ENCODE measurements at places on chromosomes 6 and 20.

DNA sequence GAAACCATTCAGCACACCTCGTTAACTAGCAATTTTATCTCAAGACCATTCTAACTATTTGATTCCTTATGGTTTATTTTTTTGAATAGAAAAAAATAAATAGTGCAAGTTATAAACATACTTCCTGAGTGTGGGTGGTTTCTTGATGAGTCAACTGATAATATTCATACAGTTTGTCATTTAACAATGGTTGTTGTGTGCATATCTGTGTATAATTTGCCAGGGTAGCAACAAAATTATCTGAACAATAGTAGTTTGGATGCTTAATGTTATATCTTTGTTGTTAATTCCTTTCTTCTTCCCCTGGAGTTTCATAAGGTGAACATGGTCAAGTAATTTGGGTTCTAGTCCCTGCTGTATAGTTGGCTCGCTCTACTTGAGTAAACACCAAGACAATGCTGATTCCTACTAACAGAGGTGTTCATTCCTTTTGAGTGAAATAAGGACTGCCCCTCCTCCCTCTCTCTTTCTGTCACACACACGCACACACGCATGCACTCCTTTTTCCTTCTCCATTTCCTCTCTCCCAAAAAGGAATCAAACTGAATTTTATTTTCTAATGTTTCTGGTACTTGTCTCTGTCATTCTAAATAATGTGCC, 938.1 kb upstream of the EPHA7 start:
- no peak for DNase-seq

- DNase-seq: no peak
Measured at GRCh38 chr6:144778773-144779492, 493.8 kb downstream of the UTRN start.

GRCh38 chr6:72987301-72987700, 238.0 kb downstream of the KHDC1L start:
- DNase-seq: no peak

- DNase-seq: no peak
Measured at GRCh38 chr20:6562111-6562510, 205.4 kb upstream of the BMP2 start.

- no peak for DNase-seq
Measured at GRCh38 chr20:52049001-52049731, 142.4 kb downstream of the ZFP64 start.

GRCh38 chr6:43334466-43335095, 26.0 kb upstream of the CRIP3 start:
- DNase-seq: peak; percentile 74

GRCh38 chr20:58277107-58277506, 32.4 kb upstream of the RAB22A start:
- DNase-seq: no peak

DNA sequence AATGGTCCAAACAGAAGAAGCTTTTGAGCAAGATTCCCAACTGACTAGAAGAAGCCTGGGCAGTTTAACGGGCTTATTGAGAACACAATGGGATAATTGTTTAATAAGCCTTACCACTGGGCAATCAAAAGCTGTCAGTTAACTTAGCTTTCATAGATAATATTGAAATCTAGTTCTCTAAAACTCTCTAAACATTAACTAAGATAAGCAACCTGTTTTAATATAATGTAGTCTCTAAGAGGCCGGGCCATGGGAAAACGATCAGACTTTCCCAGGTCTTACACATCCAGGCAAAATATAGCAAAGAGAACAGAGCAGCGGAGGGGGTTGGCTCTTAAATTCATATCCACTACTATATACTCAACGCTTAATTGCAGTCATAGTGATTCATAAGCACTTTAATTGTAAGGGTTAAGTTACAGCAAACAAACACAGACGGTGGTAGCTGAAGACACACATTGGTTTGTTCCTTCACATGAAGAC, 128.0 kb upstream of the FAM83B start:
- DNase-seq: peak; percentile 85

GRCh38 chr6:48048451-48049146, 62.4 kb downstream of the PTCHD4 start:
- DNase-seq: no peak

DNA sequence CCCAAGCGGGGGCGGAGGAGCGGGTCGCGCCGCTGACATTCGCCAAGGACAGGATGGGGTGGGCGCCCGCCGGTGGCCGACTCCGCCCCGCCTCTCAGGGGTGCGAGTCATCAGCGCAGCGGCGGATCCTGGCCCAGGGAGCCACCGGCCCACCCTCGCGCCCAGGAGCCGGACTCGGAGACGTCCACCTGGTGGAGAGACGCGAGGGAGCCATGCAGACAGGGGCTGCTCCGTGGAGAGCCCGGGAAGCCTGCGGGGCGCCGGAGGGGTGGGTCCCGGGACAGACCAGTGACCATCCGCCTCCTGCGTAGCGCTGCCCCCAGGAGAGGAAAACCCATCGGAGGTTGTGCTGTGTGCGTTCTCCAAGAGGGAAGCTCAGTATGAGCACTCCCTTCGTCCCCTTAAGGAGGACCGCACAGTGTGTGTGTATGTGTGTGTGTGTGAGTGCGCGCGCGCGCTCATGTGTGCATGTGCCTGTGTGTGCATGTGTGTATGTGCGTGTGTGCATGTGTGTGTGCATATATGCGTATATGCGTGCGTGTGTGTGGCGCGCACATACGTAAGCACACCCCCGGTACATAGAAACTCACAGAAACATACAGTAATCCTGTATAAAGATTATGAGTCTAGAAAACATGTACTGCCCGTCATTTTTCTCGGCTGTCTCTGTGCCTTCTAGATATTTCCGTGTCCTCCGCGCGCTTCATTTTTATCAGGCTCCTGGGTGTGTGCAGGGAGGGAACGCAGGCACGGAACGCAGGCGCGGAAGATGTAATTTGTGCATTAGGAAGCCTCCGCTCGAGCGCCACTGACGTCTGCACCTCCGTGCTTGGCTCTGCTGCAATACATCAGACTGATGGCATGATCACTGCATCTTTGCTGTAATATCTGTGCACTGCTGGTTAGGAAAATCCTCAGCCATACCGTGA, 158.9 kb downstream of the TBXT start:
- no peak for DNase-seq

DNA sequence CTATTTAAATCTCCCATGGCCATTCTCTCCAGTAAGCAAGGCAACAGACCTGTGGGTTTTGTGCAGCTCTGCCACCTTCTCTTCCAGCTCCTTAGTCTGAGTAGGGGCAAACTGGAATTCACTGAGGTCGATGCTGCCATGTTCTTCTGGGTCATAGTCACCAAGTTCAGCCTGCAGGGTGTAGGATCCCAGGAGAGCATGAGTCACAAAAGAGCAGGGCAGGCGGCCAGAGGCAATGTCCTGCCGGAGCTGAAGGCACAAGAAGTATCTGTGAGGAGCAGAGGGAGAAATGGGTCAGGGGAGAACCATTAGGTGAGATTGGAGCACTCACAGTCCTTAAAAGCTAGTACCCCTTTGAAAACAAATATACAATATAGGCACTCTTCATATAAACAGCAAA, 73.7 kb downstream of the SMLR1 start:
- DNase-seq: no peak

DNA sequence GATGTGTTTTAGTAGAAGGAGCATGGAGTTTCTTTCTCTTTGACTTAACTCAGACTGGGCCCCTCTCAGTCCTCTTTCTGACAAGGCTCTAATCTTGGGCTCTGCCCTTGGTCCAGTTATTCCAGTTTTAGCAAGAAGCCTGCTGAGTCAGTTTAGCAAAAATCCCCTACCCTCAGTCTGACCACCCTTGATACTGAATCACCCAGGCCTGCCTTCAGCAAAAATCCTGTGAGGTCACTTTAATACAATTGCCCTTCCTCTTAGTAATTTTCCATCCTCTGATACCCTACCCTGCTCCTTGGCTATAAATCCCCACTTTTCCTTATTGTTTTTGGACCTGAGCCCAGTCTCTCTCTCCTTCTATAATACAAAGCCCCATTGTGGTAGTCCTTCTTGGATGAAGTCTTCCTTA, 326.7 kb upstream of the NOX3 start:
- DNase-seq: peak; percentile 4

GRCh38 chr6:73314577-73315492, 39.2 kb downstream of the DPPA5 start:
- DNase-seq: no peak

GRCh38 chr6:128954308-128955043, 71.5 kb downstream of the LAMA2 start:
- DNase-seq: no peak

DNA sequence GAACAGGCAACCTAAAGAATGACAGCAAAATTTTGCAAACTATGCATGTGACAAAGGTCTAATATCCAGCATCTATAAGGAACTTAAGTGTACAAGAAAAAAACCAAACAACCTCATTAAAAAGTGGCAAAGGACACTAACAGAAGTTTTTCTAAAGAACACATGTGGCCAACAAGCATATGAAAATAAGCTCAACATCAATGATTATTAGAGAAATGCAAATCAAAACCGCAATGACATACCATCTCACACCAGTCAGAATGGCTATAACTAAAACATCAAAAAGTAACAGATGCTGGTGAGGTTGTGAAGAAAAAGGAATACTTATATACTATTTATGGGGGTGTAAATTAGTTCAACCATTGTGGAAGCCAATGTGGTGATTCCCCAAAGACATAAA, 5.5 kb downstream of the RFPL4B start:
- no peak for DNase-seq

DNA sequence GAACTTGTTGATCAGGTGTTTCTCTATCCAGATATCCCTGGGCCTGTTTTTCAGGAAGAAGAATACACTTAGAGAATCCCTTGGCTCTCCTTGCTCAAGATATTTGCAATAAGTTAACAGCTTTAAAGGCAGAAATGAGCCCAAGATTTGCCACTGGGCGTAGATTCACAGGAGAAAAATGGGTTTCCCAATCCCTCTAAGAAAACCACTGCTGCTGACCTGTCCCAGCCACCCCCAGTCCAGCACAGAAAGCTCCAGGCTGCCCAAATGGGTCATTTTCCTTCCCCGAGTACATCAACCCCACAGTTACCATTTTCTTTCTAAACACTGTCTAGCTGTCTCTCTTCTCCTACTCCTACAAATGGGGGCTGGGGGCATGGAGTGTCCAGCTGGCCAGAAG, 67.3 kb downstream of the ANKRD60 start:
- DNase-seq: no peak

DNA sequence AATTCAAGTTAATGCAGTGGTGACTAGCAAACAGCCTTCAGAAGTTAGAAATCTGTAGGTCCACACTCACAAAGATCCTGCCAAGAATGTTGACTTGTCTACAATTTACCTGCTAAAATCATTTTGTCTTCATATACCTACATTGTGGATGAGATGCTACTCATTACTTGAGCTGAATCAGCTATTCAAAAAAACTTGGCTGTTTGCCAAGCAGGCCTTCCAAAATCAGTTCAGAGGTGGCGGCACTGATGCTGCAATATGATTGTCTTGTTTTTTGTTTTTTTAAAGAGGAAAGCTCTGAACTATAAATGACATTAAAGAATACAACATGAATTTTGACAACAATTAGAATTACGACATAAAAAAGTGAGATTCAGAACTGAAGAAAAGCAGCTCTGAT, 354.7 kb upstream of the KHDRBS2 start:
- DNase-seq: no peak

DNA sequence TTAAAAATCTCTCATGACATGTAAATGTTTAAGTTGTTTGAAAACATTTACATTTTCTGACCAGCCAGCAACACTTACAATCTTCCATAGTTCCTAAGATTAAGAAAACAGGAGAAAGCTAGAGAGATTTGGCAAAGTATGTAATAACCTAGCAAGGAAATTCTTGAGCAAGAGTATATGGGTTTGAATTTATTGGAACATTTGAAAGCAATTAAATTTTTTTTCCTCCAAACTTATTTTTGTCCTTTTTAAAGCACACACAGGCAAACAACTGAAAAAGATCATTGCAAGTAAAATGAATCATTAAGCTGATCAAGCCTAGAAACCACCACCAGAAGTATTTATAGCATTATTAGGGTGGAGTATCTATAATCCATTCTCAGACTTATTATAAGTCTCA, 20.1 kb upstream of the ZNF217 start:
- no peak for DNase-seq

GRCh38 chr20:46111028-46111835, 6.9 kb upstream of the CD40 start:
- DNase-seq: no peak

DNA sequence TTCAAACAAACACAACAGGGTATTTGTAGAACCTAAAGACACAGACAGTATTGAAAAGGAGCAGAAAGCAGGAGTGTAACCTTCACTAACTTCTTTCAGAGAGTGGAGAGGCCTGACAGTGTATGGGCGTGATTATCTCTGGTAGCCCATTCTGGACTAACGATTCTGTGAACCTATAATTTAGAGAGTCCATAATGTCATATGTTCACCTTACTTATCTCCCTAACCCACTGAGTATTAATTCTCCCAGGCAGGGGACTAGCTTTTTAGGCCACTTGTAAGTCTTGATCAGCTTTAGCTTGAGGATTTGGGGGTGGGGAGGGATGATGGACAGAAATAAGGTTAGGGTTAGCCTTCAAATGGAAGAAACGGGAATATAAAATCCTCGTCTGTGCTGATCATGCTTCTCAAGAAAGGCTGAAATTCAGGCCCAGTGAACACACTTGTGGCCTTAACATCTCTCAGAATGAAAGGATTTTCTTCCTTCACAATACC, 2.8 kb upstream of the PARD6B start:
- no peak for DNase-seq

DNA sequence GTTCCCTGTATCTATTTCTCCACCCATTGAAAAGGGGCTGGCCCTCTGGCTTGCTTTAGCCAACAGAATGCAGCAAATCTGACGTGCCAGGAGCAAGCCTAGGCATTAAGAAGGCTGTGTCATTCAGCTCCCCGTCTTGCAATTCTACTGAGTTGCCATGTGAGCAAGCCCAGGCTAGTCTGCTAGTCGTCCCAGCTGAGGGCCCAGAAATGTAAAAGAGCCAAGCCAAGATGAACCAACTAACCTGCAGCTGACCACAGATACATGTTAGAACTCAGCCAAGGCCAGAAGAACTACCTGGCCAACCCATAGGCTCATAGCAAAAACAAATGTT, 30.1 kb downstream of the PREP start:
- no peak for DNase-seq

GRCh38 chr6:30759575-30760239, 15.4 kb upstream of the IER3 start:
- DNase-seq: no peak

DNA sequence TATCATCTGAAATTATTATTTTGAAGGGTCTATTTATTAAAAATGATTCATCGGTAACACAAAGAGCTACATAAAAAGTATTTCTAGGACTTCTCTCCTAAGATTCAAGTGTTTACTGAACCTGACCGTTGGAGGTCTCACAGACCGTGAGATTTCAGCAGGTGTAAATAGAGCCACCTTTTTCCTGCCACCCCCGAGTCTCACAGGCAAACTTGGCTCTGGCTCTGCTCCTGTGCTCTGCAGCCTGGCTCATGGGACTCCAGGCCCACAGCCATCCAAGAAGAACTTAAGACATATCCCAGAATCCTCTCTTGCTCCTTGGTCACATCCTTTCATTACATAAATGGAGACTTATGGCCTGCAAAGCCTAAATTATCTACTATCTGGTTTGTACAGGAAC, 67.8 kb upstream of the AGPAT4 start:
- no peak for DNase-seq
